T-helper 17 cell (primary cell): ENCODE measurements at places on chromosomes 1 and 21. TPM values are rescaled to one million over a fixed set of nuclear protein-coding genes. Genes with fewer than 3 reads are reported as not detected.

DNA sequence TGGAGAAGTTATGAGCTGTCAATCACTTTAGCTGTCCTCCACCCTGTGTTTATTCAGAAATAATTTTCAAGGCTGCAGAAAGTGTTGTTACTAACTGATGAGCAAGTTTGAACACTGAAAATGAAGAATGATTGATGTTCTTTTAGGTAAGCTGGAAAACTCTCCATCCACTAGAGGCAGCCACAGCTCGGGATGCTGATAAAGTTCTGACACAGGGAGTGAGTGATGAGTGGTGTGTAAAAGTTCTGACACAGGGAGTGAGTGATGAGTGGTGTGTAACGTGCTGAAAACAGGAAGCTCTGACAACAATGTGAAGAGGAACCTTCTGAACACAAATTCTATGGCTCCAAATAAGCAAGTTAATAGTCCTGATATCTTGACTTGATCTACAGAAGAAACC, 197.5 kb upstream of the PTBP2 start:
- DNase-seq = no peak

- DNase-seq = peak; percentile 40
Measured at GRCh38 chr1:167489571-167490340, 28.6 kb downstream of the CD247 start.

GRCh38 chr1:85839459-85839858, 131.2 kb upstream of the ZNHIT6 start:
- DNase-seq = no peak

DNA sequence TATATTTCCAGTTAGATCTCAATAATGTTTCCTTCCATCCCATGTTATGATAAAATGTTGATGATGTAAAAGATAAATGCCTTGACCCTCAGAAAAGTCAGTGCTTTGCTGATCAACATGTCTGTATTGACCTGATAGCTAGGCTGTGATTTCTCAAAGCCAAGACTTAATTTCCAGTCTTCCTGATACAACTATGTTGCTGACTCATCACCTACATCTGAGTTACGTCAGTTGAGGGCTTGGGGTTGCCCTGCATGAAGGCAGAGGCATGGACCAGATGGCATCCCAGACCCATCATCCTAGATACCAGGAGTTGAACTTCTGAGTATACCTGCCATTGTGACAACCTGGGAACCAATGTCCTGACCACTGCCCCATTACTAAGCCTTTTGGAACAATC, 4.8 kb downstream of the LCE1D start:
- DNase-seq = no peak

GRCh38 chr1:180154003-180154324, 705 bp upstream of the QSOX1 start:
- no peak for DNase-seq

- DNase-seq = no peak
Measured at GRCh38 chr1:113456967-113457366, 66.7 kb downstream of the MAGI3 start.

CACNA1S gene
- not detected for total RNA-seq

VWA5B1 gene
- total RNA-seq = 0.13 TPM

PROK1 gene
- total RNA-seq = not detected

NES gene
- total RNA-seq = not detected
